Activated CD4-positive, alpha-beta memory T cell treated with anti-CD3 and anti-CD28 coated beads for 36 hours (primary cell): ENCODE measurements at places on chromosomes 5 and 9. TPM values are rescaled to one million over a fixed set of nuclear protein-coding genes. Genes with fewer than 3 reads are reported as not detected.

The DRD1 gene
- not detected for total RNA-seq

The REEP2 gene
- 6.1 TPM for total RNA-seq

- H3K4me3 ChIP-seq: no peak overlapping the region
- no peaks in the 10 kb centered on the region for H3K4me1 ChIP-seq
- no peaks in the 10 kb centered on the region for H3K36me3 ChIP-seq
- H3K27ac ChIP-seq: no peak overlapping the region
These were observed 287.7 kb downstream of the FER start for GRCh38 chr5:109035436-109035835.

DNA sequence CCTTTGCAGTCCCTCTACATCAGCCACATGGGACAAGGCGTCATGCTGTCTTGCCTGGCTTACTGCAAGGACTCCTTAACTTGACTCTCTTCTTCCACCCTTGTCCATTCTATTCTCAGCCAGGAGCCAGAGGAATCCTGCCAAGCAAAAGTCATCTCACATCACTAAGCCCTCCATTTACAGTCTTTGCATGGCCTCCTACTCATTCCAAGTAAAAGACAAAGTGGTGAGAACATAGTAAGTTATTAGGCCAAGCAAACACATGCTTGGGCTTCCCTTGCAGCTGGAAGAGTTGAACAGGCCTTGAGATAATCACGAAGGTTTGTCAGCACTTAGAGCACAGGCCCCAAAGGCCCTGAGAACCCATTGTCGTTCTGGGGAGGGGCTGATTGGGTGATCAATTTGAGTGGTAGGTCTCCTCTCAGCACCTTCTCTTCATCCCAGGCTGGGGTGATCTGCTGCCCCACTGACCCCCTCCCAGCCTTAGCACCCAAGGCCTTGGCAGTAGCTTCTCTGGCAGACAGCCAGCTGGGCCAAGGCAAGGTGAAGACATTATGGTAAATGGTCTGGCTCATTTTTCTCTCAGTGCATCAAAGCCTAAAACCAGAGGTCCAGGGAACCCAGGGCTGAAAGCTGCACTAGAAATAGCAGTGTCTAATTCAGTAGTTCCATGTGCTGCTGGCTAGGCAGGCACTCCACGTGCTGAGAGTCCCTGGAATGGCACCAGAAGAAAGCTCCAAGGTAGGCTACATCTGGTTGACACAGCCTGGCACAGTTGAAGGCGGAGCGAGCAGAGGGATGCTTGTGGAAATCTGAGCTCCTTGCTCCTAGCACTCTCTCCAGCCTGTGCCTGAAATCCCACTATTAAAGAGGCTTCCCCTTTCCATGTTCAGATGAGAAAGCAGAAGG, 121.4 kb downstream of the ASTN2 start:
- no peak for DNase-seq
- H3K27ac ChIP-seq: no peak overlapping the region
- H3K4me3 ChIP-seq: no peak overlapping the region
- H3K27me3 ChIP-seq: no peaks in the 10 kb centered on the region
- no peaks in the 10 kb centered on the region for H3K4me1 ChIP-seq

DNA sequence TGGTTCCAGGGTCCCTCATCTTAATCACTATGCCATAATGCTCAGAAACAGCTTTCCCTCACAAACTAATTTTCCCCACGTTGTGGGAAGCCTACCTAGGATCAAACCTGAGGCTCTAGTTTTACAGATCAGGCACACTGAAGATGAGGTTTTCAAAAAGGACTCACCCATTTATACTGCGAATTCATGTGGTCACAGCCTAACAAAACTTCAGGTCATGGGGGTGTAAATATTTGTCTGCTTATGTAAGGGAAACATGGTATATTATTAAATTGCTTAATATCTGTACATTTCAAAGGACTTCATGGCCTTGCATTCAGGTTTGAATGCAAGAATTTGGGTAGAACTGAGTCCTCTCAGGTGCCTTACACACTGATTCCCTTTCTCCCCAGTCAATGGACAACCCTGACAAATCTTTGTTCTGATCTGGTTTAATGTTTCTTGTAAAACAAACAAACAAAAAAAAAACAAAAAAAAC, 12.1 kb downstream of the ZFAND5 start:
- no peak for DNase-seq
- H3K4me1 ChIP-seq: peaks cover 34% of the 10 kb centered on the region
- H3K27me3 ChIP-seq: no peaks in the 10 kb centered on the region
- no peak overlapping the region for H3K27ac ChIP-seq
- H3K4me3 ChIP-seq: no peak overlapping the region

GRCh38 chr9:109716631-109717030, 63.4 kb upstream of the PALM2AKAP2 start:
- no peak for DNase-seq
- no peaks in the 10 kb centered on the region for H3K4me1 ChIP-seq
- no peak overlapping the region for H3K4me3 ChIP-seq
- H3K27ac ChIP-seq: no peak overlapping the region

DNA sequence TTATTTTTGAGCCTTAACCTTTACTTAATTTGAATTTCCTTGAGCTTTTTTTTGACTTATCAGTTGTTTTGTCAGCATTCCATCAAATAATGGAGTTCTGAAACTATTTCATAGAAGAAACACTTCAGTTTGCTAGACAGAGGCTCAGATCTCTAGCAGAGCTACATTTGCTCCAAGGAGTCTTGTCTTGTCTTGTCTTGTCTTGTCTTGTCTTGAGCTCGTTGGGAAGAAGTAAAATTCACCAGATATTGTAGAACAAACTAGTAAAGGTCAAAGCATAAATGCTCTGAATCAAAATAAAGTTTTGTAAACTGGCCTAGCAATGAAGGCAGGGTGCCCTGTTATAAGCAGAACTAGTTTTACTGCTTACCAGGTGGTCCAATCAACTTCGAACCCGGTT, 33.5 kb downstream of the RAB24 start:
- no peak for DNase-seq
- H3K4me1 ChIP-seq: no peaks in the 10 kb centered on the region
- no peaks in the 10 kb centered on the region for H3K27me3 ChIP-seq

The RFESD gene
- 6.9 TPM for total RNA-seq

The SLC6A18 gene
- total RNA-seq: not detected

The GLRA1 gene
- not detected for total RNA-seq

The CATSPER3 gene
- 0.45 TPM for total RNA-seq
